ENCODE measurements at places on chromosomes 1 and 21.

DNA sequence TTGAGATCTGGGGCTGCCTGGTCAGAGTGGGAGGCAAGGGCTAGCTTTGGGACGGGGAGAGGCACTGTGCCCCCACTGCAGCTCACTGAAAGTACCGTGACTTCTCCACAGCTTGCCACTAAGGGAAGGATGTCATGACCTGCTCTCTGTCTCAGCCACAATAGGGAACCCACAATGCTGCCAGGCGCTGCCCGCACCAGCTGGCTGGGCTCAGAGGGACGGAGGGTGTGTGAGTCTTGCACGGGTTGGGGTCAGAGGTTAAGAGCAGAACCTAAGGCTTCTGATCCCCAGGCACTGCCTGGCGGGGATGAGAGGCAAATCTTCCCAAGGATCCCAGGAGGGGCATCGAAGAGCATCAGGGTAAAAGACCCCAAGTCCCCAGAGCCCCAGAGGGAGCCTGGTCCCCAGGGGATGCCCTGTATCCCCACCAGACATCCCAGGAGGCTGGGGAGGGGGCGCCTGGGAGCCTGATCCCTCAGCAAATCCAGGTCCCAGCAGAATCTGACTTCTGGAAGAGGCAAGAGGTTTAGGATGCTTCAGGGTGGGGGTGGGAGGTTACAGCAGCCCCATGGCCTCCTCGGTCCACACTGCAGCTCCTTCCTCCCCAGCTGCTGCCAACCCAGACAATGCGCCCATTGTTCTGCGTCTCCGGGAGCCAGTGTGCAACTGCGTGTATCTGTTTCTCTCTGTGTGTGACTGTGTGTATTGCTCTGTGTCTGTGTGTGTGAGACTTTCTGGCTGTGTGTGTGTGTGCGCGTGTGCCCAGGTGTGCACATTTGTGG lies 2.0 kb upstream of the MARCKSL1 start:
- DNase-seq = no peak

DNA sequence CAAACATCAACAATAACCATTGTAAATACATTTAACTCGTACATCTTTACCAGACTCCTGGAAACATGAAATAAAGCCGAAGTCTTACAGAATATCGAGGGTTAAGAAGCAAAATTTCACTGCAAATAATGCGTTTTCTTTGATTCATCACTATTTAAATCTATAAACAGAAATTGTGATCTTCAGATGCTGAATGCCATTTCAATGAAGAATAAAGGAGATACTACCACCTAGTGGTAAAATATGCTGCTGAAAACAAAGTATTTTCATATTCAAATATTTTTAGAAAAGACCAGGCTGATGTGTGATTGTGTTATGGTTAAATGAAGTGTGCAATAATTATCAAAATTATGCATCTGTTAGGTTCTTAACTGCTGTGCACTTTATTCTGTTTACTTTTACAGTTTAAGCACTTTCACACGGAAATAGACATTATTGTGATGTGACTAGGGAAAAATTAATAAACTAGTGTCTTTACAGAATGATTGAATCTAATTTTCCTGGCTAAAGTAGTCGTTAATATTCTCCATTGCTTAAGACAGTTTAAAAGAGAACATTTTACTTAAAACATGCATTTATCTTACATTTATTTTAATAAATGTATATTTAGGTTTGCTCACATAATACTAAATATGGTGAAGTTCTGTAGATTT lies 1093.1 kb downstream of the MRPL39 start:
- no peak for DNase-seq

GRCh38 chr21:46326110-46326703 lies 2.3 kb downstream of the PCNT start:
- DNase-seq = no peak

GRCh38 chr21:22842875-22843274 lies 1844.7 kb downstream of the NCAM2 start:
- DNase-seq = no peak

DNA sequence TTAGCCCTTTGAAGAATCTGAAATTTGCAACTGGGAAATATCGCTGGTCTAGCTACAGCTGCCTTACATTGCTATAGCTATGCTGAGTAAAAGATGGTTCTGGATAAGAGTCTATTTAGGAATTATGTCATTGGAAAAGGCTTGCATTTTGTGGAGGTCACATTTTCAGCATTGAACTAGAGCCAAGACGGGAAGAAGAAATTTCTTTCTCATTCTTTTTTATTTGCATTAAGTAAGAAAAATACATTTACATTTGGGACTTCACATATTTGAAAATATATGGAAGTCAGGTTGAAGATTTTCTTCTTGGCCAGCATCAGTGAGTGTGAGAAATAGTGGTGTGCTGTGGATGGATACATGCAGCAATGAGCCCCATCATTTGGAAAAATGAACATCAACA lies 291.6 kb downstream of the PTBP2 start:
- no peak for DNase-seq

GRCh38 chr1:6185635-6186382 lies 5.7 kb upstream of the CHD5 start:
- DNase-seq = peak; percentile 28

- DNase-seq = peak; percentile 45
These were observed 9.3 kb upstream of the FCAMR start for GRCh38 chr1:206979379-206980043.

GRCh38 chr1:9041116-9041779 lies 15.0 kb upstream of the SLC2A7 start:
- no peak for DNase-seq

DNA sequence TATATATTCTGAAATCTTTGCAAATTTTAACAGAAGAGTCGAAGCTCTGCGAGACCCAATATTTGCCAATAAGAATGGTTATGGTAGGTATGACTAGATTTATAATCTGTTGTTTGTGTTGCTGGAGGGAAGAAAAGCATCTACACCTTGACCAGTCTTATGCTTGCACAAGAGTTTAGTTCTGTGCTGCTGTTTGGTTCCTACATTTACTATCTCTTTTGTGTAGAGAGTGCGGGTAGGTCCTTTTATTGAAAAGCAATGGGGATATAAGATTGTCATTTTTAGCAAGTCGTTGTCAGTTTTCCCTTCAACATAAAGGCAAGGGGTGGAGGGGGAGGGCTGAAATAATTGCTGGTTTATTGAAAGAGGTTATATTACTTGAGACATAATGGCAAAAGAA lies 396 bp downstream of the ELAVL4 start:
- DNase-seq = no peak

DNA sequence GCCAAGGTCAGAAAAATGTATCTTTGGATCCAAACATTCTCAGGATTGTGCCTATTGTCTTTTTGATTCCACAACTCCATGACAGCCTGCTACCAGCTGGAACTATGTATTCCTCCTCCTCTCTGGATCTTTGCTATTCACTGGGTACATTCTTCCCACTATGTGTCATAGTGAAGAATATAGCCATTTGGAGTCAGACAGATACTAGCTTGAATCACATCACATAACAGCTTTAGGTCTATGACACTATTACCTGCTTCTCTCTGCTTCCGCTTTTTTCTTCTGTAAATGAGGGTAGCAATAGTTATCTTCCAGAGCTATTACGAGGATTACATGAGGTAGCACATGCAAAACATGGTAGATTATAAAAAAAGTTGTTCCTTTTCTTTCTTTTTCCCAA lies 5.4 kb upstream of the EXO1 start:
- DNase-seq = peak; percentile 52

All from AG20443 (cell line).